ENCODE measurements at places on chromosomes 2 and 18. TPM values are rescaled to one million over a fixed set of nuclear protein-coding genes. Genes with fewer than 3 reads are reported as not detected.

FABP1 gene
- not detected for total RNA-seq

MPHOSPH10 gene
- total RNA-seq = 69.4 TPM

CHRNG gene
- total RNA-seq = not detected

GNLY gene
- total RNA-seq = 54.1 TPM

CNDP1 gene
- not detected for total RNA-seq

DNA sequence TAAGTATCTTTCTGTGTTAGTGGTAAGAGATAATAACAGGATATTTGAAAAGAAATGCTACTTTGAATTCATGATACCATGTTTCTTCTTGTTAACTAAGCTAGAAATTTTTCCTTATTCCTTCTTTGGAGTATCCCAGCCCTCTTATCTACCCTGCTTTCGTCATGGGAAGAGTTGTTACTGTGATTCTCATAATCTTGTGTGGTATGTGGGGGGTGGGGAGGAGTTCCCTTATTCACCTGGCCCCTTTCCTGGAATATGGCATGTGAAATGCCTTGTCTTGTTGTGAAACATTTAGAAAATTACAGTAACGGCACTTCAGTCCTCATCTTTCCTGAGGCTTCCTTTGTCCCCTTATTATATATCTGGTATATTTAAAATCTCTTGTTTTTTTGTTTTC lies 129.9 kb downstream of the NCOA1 start:
- DNase-seq = no peak

DNA sequence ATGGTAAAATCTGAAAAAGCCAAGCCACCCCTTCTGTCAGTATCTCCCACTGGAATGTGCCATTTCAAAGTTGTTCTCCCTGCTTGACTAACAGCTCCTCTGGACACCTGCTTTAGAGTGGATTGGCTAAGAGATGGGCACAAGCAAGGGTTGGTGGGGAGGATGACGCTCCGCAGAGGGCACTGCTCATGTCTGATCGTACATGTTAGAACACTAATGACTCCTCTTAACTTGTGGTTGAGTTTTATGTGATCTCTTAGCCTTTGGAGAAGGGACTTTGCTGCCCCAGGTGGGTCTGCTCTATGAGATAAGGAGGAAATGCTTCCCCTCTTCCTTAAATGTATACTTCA lies 8.2 kb upstream of the KIAA2012 start:
- DNase-seq = no peak

GRCh38 chr2:15965564-15966019 lies 25.2 kb downstream of the MYCN start:
- peak; percentile 69 for DNase-seq

PLCL1 gene
- 0.45 TPM for total RNA-seq

- peak; percentile 68 for DNase-seq
Observed at GRCh38 chr2:213232649-213233437, 51.4 kb upstream of the SPAG16 start.

DNA sequence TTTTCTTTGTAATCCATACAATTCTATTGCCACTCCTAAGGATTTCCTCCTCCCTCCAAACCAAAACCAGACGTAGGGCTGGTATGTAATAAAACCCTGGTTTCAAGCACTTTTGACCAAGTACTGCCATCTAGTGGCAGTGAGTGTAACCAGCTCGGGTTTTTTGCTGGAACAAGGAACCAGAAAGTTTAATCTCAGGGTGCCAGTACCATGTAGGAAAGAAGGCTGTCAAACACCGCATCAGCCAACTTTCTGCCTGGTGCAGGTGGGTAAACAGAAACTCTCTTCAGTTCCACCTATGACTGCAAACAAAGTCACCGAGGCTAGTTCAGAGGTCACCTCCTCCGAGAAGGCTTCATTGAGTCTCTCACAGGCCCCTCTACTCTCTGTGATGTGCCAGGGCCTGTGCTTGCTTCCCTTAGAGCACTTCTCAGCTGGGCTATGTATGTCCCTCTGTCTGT lies 10.2 kb upstream of the THNSL2 start:
- peak; percentile 88 for DNase-seq

TRIM54 gene
- 0.47 TPM for total RNA-seq

TMEM17 gene
- total RNA-seq = 0.19 TPM

GRCh38 chr2:55932843-55933242 lies 9.3 kb upstream of the EFEMP1 start:
- no peak for DNase-seq

DNA sequence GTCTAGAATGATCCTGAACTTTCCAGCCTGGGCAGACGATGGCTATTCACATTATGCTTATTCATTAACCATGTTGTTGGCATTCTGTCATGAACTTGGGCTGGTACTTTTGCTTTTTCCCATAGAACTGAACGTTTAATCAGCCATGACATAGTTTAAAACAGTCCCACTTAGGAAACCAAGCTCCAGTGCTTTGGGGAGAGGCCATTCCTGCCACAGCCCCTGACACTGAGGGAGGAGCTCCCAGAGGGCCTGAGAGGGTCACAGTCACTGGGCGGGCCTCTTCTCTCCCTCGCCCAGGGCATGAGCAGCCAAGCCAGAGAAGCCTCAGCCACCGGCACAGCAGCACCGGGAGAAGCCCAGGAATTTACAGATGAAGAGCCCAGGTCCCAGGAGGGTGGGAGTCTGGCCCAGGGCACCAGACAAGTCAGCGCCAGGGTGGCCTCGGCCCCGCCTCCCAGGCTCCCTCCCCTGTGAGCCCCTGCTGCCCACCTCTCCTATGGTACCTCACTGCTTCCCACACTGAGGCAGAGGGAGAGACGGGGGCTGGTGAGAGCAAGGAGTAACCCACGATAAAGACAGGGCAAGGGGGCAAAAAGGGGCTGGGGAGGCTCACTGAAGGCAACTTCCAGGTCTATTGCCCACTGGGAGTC lies 33.6 kb downstream of the MAL start:
- no peak for DNase-seq

GRCh38 chr2:173892341-173892740 lies 72.8 kb downstream of the SP3 start:
- no peak for DNase-seq

- no peak for DNase-seq
Observed at GRCh38 chr2:179250095-179250494, 14.5 kb downstream of the SESTD1 start.

DNA sequence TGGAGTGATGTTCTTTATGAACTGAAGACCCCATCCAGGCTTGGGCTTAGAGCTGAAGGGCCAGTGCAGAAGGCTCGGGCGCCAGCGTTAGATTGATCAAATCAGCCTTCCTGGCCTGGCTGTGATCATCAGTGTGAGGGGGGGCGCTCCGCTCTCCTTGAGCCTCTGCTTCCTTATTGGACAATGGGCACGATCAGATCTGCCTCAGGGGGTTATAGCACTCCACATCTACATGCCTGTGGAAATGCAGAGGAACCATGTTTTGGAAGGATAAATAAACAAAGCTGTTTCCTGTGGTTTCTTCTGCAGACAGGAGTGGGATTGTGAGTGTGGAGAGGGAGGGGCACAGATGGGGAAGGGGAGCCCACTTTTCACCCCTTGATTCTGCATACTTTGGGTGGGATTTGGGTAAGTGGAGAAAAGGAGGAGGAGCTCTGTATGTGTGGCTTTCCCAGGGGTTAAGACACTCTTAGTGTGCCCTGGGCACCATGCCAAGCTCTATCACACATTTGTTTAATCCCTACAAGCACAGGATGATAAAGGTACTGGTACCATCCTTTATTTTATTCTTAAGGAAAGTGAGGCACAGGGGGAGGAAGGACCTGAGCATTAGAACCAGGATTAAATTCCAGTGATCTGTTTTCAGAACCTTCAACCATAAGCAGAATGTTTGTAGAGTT lies 150.5 kb downstream of the EN1 start:
- no peak for DNase-seq

TUBA3D gene
- total RNA-seq = not detected

- no peak for DNase-seq
Observed at GRCh38 chr2:182907081-182907830, 40.8 kb upstream of the FRZB start.

SULT1C2 gene
- total RNA-seq = not detected

PAIP2B gene
- 0.64 TPM for total RNA-seq

ADD2 gene
- total RNA-seq = 8.2 TPM

GRCh38 chr2:128868686-128869551 lies 550.3 kb upstream of the HS6ST1 start:
- DNase-seq = no peak

IL36RN gene
- total RNA-seq = not detected

YIPF4 gene
- total RNA-seq = 34.5 TPM

DNA sequence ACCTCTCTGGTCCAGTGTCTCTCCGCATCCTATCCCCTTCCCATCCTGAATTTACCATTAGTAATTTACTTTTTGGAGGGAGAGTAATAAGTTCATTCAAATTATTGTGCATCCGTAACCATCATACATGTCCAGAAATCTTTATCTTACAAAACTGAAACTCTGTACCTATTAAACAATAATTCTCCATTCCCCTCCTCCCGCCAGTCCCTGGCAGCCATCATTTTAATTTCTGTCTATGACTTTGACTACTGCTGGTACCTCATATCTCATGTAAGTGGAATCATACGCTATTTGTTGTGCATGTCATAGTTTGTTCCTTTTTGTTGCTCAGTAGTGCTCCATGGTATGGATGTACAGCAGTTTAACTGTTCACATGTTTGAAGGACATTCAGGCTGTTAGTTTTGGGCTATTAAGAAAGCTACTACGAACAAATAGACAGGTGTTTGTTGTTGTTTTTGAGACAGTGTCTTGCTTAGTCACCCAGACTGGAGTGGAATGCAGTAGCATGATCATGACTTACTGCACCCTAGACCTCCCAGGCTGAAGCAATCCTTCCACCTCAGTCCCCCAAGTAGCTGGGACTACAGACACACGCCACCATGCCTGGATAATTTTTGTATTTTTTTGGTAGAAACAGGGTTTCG lies 2.0 kb downstream of the LIMS1 start:
- DNase-seq = no peak

METTL5 gene
- 99.7 TPM for total RNA-seq

DNA sequence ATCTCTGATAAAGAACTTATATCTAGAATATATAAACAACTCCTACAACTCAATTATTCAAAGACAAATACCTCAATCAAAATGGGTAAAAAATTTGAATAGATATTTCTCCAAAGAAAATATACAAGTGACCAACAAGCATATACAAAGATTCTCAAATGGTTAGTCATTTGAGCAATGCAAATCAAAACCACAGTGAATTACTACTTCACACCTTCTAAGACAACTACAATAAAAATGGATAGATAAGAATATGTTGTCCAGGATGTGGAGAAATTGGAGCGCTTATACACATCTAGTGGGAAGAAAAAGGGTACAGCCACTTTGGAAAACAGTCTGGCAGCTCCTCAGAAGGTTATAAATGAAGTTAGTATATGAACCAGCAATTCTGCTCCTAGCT lies 332.9 kb downstream of the TGIF1 start:
- DNase-seq = no peak

OTOS gene
- not detected for total RNA-seq

KLHL41 gene
- total RNA-seq = 0.07 TPM

TACR1 gene
- not detected for total RNA-seq

SF3B1 gene
- total RNA-seq = 259 TPM

- no peak for DNase-seq
Observed at GRCh38 chr2:42040643-42041278, 7.1 kb upstream of the PKDCC start.

SPIRE1 gene
- 7.6 TPM for total RNA-seq

DNA sequence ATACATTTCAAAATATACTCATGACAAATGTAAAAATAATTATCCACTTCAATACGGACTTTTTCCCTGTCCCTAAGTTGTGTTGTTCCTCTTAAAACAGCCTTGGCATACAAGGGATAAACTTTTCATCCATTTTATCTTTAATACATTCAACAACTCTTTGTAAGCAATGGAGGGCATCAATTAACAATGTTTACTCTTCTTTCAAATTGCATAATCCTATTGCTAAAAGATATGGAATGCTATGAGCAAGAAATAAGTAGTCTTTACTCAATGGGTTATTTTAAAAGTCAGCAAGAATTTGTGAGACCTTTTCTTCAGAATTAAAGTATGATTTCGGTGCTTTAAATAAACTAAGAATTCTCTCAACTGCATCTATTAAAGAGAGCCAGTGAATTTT lies 41.9 kb downstream of the SCN9A start:
- DNase-seq = no peak

CAPN14 gene
- total RNA-seq = 0.07 TPM

- no peak for DNase-seq
Observed at GRCh38 chr2:223071139-223071538, 19.1 kb downstream of the KCNE4 start.

All from activated CD4-positive, alpha-beta T cell treated with anti-CD3 and anti-CD28 coated beads, Interleukin-2, amount 10 ng/mL, durations not matched to agents 24 days and 14 days (primary cell).